Stimulated activated CD8-positive, alpha-beta memory T cell treated with anti-CD3 and anti-CD28 coated beads, Interleukin-4, amount 100 ng/mL, for 1 hour (primary cell): ENCODE measurements at places on chromosomes 2 and 18.

DNA sequence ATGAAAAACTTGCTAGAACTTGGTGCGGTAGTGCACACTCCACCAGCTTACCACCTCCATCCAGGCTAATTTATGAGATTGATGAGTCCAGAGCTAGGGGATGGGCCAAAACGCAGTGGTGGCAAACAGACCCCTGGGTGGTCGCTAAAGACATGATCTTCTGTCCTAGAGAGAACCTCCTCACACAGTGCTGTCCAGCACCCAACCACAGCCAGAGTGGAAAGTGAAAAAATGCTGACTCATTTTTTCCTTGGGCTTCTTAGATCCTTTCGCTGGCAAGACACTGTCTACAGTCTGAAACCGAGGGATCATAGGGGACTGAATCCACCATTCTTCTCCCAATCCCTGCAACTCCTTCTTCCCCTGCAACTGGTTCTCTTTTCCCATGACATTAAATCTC, 4.1 kb downstream of the ANTXR1 start:
- no peak for DNase-seq

DNA sequence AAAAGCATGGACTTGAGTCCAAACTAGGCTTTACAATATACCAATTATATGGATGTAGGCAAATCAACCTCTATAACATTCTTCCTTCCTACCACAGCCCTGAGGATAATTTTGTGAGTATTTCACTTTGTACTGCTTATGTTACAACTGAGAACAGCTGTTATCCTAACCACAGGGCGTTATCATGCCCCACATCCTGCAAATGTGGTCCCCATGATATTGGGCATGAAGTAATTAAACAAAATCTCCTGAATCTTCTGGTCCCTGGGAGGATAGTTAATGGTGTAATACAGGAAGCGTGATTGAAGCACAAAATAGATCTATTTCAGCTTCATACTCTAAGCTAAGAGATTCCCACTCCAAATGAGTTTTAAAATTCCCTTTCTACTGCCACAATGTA, 223.6 kb downstream of the CDH20 start:
- no peak for DNase-seq

DNA sequence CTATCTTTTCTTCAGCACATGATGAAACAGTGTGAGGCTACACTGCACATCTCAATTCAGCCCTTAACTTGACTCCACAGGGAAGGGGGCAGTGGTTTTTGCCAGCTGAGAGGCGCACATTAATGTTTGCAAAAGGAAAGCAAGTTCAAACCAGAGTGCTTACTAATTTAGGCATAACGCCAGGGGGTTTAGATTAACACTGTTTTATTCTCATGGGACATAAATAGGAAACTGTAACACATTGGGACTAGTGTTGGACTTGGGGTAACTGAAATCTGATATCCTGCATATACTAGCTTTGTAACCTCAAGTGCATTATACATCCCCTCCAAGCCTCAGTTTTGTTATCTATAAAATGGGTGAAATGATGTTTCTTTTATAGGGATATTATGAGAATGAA, 821.2 kb upstream of the ID2 start:
- no peak for DNase-seq

DNA sequence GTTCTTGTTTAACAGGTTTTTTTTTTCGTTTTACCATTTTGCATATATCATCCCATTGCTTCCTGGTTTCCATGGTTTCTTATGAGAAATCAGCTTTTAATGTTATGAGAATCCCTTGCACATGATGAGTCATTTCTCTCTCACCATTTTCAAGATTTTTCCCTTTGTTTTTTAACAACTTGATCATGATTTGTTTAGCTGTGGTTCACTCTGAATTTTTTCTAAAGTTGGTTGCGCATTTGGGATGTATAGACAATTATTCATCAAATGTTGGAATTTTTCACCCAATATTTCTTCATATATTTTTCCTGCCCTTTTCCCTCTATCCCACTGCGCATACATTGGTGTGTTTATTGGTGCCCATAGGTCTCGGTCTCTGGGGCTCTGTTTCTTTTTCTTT, 42.4 kb upstream of the BIN1 start:
- DNase-seq = no peak

- DNase-seq = no peak
Observed at GRCh38 chr2:231321021-231321420, 74.5 kb upstream of the B3GNT7 start.

- no peak for DNase-seq
Observed at GRCh38 chr2:16412321-16413030, 253.2 kb downstream of the CYRIA start.

GRCh38 chr2:143907801-143908200, 612.1 kb downstream of the ZEB2 start:
- no peak for DNase-seq

GRCh38 chr18:44537526-44537925, 143.2 kb upstream of the SETBP1 start:
- no peak for DNase-seq

- no peak for DNase-seq
Observed at GRCh38 chr18:64539847-64540246, 391.0 kb upstream of the LINC00305 start.

GRCh38 chr2:198098918-198099317, 294.5 kb downstream of the PLCL1 start:
- DNase-seq = no peak

DNA sequence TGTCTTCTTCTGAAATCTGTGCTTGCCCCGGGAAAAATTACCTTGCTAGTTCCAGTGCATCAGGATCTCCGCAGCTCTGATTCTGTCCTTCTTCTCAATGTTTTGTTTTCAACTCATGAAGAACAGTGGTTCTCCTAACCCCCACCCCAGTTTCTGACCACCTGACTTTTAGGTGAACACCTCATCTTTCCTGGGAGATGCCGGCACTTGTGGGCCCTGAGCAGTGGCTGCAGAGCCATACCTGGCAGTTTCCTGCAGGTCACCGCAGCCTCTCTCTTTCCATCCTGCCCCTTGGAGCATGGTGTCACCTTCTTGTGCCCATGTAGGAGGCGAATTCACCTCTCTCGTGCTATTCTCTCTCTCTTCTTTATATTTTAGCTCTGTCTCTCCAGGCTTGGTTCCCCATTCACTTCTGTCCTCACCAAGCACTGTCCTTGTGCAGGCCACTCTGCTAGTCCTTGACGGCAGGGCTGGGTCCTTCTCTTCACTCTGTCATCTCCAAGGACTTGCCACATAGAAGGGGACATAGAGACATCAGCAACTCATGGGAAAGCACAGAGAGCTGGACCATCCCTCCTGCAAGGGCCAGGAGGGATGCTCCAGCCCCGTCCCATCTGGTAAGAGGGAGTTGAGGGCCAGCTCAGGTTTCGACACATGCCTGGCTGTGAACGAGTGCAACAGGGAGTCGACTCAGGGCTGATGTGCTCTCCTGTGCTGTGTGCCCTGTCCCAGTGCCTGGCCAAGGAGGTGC, 59.1 kb downstream of the DDX1 start:
- no peak for DNase-seq

DNA sequence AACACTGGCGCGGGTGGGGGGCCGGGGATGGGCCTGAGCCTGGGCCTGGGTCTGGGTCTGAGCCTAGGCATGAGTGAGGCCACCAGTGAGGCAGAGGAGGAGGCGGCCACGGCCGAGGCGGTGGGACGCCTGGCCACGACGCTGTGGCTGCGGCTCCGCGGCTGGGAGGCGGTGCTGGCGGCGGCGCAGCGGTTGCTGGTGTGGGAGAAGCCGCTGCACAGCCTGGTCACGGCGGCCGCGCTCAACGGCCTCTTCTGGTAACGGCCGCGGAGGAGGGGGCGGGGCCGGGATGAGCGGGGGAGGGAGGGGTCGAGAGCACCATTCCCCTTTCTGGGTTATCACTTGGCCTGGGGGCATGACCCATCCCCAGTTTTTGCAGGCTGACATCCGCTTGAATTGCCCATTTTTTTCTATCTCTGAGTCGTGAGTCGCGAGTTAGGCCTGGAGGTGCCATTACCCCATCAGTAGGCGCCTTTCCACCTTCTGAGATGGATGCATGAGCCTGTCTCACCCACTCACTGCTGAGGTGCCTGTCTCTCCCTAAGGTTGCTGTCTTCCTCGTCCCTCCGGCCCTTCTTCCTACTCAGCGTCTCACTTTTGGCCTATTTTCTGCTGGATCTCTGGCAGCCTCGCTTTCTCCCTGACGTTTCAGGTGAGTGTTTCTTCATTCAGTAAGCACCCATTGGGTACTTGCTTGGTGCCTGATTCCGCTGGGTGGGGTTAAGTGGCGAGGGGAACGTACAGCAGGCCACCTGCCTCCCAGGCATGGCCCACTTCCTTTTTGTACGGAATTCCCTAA, 501 bp downstream of the RETREG2 start:
- no peak for DNase-seq

DNA sequence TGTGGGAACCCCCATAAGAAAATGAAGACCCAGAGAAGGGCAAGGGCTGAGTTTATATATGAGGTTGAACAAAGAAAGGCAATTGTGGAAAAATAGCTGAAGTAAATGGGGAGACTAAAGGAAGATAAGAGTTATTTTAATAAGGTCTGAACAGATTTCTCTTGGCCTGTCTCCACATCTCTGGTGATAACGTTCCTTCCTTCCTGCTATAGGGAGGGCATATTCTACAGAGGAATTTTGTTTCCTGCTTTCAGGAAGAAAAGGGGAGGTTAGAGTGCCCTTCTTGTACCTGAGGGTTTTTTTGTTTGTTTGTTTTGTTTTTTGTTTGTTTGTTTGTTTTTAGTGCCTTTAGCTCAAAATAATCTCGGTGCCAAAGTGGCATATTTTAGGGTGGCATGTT, 31.6 kb downstream of the MOGAT1 start:
- DNase-seq = no peak

- DNase-seq = no peak
Observed at GRCh38 chr2:101706819-101707177, 9.3 kb downstream of the MAP4K4 start.

- DNase-seq = no peak
Observed at GRCh38 chr18:13176847-13177246, 41.7 kb upstream of the LDLRAD4 start.

DNA sequence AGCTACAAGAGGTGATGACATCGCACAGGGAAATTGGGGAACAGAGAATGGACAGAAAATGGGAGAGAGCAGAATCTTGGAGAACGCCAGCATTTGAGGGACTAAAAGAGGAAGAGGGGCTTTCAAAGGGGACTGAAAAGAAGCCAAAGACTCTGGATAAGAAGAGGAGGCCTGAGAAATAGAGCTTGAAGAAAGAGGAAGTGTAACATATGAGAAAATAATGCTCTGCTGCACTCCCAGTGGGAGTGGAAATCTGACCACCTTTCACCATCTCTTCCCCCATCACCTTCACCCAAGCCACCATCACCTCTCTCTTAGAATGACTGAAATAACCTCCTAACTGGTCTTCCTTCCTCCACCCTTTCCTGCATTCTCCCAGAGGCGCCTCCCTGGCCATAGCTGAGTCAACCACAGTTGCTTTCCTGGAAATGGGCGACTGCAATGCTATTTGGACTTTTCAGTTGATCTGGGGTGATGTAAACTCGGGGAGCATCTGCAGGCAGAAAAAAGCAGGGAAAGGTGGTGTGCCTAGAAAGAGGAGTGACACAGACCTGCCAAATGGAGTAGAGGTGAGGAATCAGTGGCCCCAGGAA, 16.8 kb downstream of the CXCR1 start:
- DNase-seq = no peak

DNA sequence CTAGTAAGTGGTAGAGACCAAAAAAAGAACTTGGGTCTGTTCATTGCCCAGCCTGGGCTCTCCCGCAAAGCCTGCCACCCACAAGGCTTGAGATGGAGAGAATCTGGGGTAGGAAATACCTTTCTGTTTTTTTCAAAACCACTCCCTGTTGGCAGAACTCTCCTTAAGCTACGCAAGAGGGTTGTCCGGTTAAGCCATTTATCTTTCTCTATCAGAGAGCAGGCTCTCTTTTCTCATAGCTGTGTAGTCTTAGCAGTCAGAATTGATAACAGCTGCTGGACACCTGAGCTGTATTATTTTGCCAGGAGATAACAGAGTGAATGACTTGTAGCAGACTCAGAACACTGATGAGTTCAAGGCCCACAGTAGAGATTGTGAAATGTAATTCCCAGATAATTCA, 1088.1 kb downstream of the TSN start:
- no peak for DNase-seq

DNA sequence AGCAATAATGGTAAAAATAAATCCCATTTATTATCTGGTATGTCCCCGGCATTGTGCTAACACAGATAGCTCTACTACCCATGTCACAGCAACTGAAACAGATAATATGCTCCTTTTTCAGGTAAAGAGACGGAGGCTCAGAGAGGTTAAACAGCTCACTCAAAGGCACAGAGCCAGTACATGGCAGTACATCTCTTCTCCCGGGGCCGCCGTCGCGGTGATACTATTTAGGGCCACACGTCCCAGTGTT, 693 bp upstream of the PDK1 start:
- no peak for DNase-seq

DNA sequence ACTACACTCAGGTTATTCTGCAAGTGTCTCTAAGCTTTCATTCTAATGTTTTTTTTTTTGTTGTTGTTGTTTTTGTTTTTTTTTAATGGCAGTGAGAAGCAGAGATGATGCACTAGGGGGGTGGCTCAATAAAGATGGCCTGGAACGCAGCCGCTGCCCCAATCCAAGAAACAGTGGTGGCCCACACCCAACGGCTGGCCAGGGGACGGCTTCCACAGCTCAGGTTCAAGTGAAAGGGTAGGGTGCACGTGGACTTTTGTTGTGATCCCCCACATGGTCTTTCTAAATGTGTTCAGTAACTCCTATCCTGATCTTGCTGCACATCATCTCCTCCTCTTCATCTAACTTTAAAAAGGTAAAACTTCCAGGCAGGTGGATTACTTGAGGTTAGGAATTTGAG, 190.1 kb downstream of the NDUFA10 start:
- no peak for DNase-seq
